ENCODE measurements at places on chromosomes 4 and X.

- no peak for DNase-seq
Measured at GRCh38 chrX:69522052-69522451, 17.9 kb downstream of the NALF2 start.

DNA sequence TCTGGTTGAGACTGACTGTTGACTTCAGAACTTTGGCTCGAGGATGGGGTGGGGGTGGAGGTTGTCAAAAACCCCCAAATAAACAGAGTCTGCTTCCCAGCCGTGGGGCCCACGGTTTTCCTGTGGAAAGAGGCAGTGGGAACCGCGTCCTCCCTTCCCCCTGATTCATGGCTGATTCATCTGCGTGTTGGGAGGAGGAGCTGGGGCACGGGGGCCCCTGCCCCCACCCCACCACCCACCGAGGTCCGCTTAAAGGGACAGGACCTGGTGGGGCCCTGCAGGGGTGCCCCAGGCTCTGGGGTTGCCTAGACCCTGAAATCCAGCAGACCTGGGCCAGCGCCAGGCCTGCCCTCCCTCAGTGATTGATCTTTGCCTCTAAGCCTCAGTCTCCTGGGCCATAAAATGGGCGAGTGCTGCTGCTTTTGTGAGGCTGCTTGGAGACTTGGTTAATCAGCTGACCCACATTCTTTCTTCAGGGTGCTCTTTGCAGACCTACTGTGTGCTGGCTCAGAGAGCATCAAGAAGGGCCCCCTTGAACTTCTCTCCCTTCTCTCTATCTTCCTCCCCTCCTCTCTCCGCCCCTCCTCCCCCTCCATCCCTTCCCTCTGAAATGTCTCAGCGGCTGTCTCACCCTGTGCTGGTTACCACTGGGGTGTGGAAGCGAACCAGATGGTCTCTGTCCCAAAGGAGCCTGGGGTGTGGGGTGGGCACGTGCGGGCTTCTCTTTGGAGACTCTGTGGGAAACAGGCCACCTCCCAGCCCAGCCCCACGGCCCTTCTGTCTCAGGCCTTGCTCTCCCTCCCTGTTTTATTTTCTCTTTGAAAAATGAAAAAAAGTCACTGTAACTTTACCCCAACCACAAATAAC is 9.1 kb downstream of the HTRA3 start:
- peak; percentile 85 for DNase-seq

DNA sequence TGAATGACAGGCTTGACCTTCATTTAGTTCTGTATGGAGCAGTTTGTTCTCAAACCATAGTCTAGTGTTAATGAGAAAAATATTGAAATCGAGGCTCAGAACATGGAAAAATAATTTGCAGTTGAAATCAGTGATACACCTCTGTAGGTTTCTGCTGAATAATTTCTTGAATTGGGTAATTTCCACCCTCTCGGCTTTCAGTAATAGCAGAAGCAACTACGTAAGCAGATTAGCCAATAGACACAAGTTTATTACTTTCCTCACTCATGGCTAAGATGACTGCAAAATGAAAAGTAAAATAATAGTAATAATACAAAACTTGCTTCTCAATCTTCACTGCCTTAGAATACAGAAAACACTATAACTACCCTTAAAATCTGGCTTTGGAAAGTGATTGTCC is 46.0 kb downstream of the USP38 start:
- no peak for DNase-seq

DNA sequence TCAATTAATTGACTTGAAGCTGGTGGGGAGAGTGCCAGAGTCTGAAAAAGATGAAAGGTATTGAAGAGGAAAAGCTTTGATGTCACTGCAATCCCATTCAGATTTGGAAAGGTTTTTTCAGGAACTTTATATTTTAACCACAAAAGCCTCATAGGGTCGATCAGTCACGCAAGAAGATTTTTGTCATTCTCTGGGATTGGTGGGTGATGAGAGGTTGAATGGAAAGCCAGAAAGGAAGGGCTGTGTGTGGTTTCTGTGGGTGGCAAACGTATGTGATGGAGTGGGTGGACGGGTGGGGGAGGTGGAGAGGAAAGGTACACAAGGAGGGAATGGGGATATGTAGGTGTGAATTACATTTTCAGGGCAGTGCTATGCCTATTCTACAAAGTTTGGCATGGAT is 173.8 kb upstream of the SCML1 start:
- DNase-seq, result no peak

DNA sequence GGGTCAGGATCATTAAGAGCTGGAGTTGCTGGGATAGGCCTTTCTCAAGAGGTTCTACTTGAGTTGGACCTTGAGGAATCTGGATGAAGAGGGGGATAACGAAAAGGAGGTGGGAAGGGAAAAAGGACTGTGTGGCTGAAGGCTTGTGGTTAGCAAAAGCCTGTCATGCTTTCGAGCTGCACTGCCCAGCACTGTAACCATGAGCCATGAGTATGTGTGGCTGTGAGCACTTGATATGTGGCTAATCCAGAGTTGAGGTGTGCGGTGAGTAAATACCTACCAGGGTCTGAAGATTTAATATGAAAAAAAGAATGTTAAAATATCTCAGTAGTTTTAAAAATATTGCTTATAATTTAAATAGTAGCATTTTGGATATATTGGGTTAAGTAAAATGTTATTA is 11.4 kb downstream of the TMEM165 start:
- DNase-seq, result no peak

DNA sequence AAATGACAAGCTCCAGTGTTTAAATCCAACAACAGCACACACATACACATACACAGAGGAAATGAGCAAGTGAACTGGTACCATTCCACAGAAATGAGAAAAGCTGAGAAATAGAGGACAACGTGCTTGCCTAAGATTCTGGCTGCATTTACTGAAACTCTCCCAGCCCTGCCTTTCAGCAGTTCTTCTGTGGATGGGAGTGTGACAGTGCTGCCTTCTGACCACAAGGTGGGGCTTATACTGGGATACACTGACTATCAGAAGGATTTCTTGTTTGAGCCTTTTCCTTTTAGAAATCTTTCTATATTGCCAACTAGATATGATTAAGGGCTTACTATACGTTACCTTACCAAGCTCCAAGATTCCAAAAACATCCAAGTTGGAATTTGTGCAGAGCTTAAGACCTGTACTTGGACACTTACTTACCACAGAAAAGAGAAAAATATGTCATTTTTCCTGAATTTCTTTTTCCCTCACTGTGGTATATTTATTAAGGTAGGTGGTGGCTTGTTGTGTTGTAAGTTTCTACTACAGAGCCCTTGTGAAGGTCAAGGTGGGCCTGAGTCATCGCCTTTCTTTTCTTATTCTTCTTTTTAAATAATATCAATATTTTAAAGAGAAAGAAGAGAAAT is 10.7 kb upstream of the CXCL8 start:
- DNase-seq, result peak; percentile 70

DNA sequence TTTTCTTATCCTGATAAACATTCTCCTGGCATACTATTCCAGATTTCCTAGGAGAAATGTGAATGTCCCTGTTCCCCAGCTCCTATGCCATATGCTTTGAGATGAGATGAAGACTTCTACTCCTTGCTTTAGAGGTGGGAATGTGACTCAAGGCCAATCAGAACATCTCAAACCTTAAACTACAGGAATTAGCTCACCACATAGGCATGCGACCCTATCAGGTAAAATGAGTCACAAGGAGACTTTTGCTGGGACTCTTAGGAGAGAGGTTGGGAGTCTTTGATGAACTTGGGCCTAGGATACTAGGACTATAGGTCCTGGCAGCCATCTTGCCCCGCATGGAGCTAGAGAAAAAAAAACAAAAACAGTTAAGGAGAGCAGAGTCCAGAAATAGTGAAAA is 5.8 kb upstream of the USO1 start:
- no peak for DNase-seq
